ENCODE measurements at places on chromosomes 1 and 21.

DNA sequence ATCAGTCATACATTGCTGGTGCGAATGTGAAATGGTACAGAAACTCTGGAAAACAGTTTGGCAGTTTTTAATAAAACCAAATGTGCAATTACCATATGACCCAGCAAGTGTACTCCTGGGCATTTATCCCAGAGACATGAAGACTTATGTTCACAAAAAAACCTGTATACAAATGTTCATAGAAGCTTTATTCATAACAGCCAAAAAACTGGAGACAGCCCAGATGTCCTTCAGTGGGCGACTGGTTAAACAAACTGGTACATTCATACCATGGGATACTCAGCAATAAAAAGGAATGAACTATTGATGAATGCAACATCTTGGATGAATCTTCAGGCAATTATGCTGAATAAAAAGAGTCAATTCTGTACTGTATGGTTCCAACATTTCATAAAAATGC is 97.8 kb downstream of the DTL start:
- DNase-seq = no peak

- no peak for DNase-seq
Measured at GRCh38 chr21:14706712-14707510, 160.8 kb upstream of the SAMSN1 start.

DNA sequence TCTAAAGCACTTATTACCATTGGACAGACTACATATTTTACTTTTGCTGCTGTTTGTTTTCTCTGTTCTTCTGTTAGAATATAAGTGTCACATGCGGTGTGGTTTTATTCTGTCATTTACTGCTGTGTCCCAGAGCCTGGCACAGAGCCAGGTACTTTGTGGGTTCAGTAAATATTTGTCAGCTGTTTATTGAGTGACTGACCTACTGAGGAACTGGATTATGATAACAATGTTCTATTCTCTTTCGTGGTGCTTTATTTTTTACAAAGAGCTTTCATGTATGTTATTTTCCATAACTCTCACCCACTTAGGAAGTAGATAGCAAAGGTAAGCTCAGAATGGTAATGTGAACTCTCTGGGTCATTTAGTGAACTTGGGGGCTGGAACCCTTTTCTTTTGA is 118.8 kb downstream of the RWDD3 start:
- DNase-seq = no peak

DNA sequence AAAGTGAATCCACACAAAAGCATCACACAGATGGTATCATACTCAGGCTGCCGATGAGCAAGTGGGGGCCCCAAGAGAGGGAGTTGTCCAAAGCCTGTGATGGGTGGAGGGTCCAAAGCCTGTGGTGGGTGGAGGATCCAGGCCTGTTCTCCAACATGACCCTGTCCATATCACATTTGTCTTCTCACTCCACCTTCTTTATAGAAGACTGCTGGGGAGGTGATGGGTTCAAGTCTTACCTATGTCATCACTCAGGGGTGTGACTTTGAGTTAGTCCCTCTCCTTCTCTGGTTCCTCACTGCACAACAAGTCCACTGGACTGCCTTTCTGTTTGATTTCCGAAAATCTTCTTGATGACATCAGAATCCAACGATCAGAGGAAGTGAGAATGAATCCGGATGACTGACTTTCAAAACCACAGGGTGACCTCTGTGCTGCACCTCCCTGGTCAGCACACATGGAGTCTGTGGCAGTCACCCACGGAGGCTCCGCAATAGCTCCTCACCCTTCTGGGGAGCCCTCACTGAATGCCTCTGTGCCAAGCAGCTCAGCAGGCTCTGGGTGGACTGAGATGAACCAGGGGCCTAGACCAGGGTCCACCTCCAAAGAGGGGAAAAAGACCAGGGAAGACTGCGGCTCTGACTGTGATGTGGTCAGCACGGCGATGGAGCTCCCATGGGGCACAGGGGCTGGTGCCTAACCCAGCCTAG is 166.8 kb downstream of the HIVEP3 start:
- no peak for DNase-seq

DNA sequence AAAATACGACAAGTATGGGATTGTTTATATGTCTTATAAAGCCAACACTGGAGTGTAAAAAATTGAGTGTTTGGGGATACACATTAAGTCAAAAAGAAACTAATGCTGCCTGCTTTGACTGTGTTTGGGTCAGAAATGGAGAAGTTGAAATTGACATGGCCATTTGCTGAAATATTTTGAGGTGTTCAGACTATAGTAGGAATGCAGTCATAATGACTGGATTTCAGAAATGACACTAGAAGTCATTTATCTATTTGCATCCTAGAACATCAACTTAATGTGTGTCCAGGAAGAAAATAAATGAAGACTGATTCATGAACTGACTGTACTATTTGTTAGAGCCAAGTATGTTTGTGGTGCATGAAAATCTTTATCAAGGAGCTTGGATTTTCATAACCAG is 28.4 kb downstream of the RASAL2 start:
- DNase-seq = no peak

DNA sequence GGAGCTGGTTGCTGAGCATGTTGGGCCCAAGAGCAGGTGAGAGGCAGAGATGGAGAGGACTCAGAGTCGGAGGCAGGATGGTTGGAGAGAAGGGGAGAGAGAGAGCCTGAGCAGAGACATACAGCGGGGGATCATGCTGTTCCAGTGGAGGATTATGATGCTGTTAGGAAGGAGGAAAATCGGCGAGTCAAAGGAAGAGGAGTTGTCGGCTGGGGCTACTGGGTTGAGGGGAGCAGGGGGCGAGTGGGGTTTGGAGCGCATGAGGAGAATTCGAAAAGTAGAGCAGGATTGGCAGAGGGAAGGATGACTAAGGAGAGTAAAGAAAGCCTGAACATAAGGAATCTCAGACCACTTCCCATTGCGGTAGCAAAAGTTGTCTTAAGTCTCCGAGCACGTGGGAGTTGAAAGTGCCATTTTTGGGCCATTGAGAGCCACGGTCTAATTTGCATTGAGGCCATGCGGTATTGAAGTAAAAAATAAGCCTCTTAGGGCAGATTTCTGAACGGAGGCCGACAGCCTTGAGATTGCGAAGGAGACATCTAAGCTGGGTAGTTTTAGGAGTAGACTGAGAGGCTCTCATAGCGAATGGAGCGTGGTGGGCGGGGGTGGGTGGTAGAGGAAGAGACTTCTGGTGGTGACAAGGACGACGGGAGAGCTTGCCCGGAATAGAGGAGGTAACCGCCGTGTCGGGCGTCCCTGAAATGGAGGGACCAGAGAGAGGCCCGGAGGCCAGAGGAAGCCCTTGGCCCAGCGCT is 140.4 kb upstream of the ETV3 start:
- DNase-seq = no peak

- no peak for DNase-seq
Measured at GRCh38 chr1:162094271-162094670, 24.8 kb downstream of the NOS1AP start.

GRCh38 chr1:228490120-228491078 is 3.2 kb downstream of the RNF187 start:
- DNase-seq = no peak

GRCh38 chr21:38913120-38913892 is 107.6 kb downstream of the ETS2 start:
- peak; percentile 89 for DNase-seq

DNA sequence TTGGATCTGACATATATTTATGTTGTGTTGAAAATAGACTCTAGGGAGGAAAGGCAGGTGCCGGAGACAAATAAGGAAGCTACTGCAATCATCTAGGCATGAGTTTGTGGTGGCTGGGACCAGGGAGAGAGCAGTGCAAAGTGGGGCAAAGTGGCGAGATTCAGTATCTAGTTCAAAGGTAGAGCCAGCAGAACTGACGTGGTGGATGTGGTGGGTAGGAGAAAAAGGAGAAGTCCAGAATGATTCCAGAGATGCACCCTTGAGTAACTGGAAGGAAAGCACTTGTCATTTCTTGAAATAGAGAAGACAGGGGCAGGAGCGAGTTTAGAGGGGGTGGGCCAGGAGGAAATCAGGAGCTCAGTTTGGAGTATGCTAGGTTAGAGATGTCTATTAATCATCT is 275.2 kb downstream of the KAZN start:
- no peak for DNase-seq

- no peak for DNase-seq
Measured at GRCh38 chr1:32774950-32775634, 42.1 kb downstream of the YARS1 start.

- no peak for DNase-seq
Measured at GRCh38 chr1:78145105-78145580, 99.4 kb downstream of the GIPC2 start.

- DNase-seq = no peak
Measured at GRCh38 chr1:220957233-220957605, 78.0 kb downstream of the HLX start.

GRCh38 chr21:42523941-42524340 is 10.3 kb downstream of the SLC37A1 start:
- no peak for DNase-seq

DNA sequence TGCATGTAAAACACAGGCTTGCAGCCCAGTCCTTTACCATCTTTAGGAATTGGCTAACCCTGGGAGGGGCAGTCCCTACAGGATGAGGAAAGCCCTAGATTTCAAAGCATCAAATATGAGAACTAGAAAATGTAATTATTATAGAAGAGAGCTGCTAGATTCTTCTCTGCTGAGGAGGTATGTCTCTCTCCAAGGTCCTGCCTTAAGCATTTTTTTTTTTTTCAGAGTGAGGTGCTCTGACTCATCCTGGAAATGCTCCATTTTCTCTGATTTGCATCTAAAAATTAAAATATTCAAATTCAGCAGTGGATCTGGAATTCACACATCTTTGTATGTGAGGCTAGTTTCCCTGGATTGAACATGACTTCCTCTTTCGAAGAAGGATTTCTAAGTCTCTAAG is 149.8 kb downstream of the ZNF648 start:
- DNase-seq = no peak

DNA sequence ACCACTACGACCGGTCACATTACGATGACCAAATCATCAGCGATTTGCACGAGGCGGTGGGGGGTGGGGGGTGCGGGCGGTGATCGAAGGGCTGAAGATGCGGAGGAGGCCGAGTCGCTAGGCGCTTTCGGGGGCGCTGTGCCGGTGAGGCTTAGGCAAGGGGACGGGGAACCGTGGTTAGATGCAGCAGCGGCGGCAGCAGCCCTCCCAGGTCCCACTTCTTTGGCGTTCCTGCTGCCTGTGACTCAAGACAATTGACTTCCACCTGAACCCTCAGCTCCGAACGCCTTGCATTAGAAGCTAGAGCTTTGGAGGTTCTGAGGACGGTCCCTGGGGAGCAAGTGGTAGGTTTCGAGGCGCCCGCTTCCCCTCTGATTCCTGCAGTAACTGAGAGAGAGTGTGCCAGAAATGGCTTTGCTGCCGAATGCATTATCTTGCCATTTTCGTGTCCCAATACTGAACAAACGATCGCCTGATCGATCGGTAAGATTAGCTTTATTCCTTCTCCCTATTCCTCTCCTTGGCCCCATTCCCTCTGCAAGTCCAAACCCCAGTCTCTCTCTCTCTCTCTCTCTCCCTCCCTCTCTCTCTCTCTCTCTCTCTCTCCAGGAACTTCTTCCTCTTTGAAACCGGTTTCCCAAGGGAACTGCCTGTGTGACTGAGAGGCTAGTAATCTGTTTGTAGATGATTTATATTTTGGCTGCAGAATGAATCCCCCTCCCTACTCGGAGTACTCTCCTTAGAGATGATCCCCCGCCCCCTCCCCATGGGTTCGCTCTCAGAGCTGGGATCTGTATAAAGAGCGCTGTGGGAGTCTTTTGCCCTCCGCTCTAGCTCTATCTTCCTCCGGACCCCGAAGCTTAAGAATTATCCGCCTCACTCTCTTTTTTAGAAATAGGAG is 735 bp upstream of the BRINP3 start:
- DNase-seq = no peak

- no peak for DNase-seq
Measured at GRCh38 chr1:110798691-110799256, 74.2 kb upstream of the CD53 start.

DNA sequence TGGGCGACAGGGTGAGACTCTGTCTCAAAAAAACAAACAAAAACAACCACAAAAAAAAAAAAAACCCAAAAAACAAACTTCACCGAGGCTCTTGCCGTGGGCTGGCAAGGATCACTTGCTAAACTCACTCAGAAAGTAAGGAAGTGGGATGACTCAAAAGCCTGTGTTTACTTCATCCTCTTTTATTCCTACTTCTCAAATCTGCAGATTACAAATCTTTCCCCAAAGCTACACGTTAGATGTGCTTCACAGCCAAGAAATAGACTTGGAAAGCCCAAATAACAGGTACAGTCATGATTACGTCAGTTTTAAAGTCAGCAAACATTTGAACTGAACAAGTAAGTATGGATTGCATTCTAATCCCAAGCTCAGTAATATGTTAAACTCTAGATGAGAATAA is 359.3 kb downstream of the ADGRL2 start:
- no peak for DNase-seq

- no peak for DNase-seq
Measured at GRCh38 chr1:54559111-54559548, 11.1 kb downstream of the ACOT11 start.

DNA sequence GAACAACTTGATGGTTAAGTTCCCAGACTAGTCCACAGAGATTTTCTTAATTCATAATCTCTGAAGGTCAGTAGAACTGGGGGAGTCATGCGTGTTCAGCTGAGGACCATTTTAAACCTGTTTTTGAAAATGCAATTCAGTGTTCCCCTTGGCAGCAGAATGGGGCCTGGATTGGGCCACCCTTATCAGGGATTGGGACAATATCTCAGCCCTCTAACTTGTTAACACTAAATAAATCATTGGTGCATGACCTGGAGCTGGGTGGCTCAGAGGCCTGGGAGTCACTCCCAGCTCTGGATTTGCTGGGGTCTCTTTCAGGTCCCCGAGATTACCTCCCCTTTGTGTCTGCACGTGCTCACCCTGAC is 55.3 kb downstream of the MRPS6 start:
- no peak for DNase-seq

DNA sequence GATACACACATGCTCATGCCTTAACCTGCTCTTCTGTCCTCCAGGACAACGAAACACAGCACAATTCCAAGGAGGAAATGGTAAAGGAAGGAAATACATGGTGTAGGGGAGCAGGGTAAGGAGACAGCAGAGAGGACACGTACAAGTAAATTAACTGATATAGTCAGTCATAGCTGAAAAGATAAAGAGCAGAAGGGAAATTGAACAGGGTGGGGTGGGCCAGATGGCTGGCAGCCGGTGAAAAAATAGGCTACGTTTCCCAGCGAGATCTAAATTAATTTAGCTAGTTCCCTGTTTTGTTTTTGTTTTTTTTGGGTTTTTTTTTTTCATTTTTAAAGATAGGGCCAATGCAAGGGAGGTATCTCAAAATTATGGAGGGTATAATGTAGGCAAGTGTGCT is 109.2 kb downstream of the FAM78B start:
- no peak for DNase-seq

GRCh38 chr1:187042538-187042937 is 213.8 kb downstream of the PLA2G4A start:
- no peak for DNase-seq

All from left forelimb (tissue), 1 donor.